ENCODE measurements at places on chromosomes 5 and 9.
A peak's percentile ranks its signal among the peaks of the same experiment; 100 is the strongest.

- DNase-seq: peak; percentile 79
Observed at GRCh38 chr5:169805527-169805934, 168.5 kb downstream of the DOCK2 start.

GRCh38 chr9:112921549-112921948, 30.9 kb upstream of the SLC46A2 start:
- DNase-seq: peak; percentile 53

DNA sequence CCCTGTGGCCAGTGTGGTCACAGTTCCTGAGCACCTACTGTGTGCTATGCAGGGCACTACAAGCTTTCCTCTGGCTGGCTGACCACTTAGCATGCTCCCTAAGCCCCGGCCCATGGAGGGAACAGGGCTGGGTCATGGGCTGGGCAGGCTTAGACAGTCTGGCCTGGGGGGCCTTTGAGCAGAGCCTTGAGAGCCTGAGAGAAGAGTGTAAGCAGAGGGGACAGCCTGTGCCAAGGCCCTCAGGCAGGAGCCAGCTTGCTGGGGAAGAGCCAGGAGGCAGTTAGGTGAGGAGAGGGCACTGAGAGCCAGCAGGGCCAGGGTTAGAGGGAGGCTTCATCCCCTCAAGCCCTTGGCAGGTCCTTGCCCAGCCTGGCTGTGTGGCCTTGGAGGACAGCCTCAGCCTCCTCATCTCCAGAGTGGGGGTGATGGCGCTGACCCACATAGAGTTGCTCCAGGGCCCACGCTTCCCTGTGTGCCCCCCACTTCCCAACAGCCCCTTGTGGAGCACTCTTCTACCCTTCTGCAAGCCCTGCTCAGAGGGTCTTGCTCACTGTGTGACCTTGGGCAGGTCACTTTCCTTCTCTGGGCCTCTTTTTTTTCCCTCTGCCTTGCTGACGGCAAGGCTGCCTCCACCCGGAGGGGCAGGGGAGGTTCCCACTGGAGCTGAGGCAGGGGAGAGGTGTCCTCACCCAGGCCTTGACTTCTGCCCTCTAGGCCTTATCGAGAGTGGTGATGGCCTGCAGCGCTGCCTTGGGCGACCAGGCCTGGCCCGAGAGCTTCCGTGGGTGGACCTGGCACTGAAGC, 107.1 kb downstream of the PHF2 start:
- DNase-seq: no peak

- no peak for DNase-seq
Observed at GRCh38 chr5:88281322-88281721, 12.7 kb upstream of the TMEM161B start.

GRCh38 chr5:94361161-94361560, 257.2 kb downstream of the KIAA0825 start:
- no peak for DNase-seq

DNA sequence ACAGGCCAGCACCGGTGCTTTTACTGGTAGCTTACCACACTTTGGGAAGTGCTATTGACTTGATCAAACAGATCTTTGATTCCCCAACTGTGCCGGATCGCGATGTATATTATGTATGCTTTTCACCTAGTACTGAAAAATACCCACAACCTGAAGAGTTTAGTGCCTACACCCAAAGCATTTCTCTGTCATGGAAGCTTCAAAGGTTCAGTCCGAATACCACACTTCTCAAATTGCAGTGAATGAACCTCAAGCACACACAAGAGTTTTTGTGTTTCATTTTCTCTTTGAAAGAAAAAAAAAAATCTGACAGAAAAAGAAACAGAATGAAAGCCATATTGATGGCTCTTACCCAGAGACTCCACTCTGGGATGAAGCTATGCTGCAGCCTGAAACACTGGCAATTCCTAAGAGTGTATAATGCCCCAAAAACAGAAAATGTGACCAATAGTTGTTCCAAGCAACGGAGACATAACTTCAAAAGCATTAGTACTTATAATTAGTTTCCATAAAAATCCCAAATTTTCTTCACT, 100.9 kb downstream of the EBF1 start:
- DNase-seq: no peak

- DNase-seq: no peak
Observed at GRCh38 chr5:105849701-105850100, 1821.0 kb downstream of the EFNA5 start.

DNA sequence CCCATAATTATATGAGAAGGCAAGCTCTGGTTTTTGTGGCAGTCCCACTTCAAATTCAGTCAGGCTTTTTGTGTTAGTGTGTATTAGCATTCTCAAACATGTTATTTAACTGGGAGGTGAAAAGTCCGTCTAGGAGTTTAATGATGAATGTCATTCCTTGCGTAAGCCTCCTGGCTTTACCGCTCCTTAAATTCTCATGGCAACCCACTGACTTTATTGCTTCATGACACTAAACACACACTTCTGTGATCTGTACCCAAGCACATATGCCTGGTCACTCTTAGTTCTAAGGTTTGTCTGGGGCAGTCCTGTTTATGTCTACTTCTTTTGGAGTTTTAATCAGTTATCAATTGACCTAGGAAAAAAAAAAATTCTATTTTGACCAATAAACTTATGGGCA, 677.9 kb upstream of the DMAC1 start:
- DNase-seq: no peak

DNA sequence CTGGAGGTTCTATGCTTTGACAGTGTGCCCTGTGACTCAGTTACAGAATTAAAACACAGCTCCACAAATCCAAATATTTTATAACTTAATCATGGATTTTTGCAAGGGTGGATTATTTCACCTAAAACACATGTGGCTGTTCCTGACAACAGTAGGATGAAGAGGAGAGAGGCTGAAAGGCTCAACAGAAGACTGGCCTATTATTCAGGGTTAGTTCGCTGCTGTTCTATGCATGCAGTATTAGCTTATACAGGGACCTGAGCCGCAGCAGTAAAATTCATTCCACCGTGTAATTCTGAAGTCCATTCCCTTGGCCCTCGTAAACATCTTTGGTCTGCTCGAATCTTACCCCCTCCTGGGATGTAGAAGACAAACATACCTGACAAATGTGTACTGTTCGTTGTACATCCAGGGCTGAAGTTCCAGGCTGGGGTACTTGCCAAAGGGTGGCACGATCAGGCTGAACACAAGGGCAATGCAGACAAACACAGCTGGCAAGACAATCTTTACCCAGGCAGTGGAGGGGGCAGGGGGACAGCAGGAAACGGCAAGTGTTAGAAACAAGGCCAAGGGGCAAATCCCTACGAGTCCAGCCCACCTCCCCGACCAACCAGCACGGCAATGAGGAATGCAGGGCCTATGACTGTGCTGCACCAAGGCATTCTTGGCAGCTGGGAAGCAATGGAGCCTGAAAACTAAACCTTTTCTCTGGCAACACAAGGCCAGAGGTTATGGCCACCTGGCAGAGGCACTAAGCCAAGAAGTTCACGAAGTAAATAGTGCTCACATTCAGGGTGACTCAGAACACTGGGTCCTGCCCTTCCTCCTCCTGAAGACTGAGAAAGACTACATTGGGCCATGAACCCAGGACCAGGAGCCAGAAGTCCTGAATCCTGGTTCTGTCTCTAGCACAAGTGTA, 46.8 kb downstream of the NIPSNAP3B start:
- DNase-seq: no peak

DNA sequence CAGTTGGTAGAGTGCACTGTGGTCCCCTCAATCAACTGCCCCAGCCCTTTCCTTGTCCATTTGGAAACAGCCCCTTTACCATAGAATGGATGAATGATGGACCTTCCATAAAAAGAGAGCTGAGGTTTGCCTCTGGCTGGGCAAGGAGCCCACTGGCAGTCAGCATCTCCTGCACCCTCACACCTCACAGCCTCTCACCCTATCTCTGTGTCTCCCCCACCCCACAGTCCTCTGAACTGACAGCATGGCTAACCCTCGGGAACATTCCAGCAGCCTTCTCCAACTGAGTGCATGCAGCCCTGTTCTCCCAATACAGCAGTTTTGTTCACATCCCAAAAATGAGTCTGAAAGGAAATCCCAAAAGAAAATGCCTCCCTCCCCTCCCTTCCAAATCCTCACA, 51.7 kb downstream of the RETREG1 start:
- no peak for DNase-seq

DNA sequence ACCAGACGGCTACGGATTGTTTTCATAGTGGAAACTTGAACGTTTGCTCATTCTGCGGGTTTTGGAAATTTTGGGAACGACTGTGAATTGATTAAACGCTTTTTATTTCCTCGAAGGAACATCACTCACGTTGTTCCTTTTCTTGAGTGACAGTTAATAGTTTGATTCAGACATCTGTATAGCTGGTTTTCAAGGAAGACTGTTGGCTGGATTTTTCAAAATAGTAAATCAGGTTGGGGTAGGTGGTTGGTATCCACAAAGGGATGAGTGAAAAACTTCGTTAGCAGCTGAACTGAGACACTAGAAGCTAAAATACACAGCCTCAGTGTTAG, 1.1 kb downstream of the TGFBR1 start:
- DNase-seq: no peak

All from suppressor macrophage (primary cell).